Retinal pigment epithelial cell (primary cell): ENCODE measurements at places on chromosomes 2 and 18.

GRCh38 chr2:20693317-20693716, 26.4 kb downstream of the GDF7 start:
- no peak for DNase-seq

GRCh38 chr18:73881396-73881917, 266.2 kb downstream of the FBXO15 start:
- no peak for DNase-seq

GRCh38 chr2:104690255-104690984, 163.5 kb upstream of the POU3F3 start:
- DNase-seq, result no peak

DNA sequence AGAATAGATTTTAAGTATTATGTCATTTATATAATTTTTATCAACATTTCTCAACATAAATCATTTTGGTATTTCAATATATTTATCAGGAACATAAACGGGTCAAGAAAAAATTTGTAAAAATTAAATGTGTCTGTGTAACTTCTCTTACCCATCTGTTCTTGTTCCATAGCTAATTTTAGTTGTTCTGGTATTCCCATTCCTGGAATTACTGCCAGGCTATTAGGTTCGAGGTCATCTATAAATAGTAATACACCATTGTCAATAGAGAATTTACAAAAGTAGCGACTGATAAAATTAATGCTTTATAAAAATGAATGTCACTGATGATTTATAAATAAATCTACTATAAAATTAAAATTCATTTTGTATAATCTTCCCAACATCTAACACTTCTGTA, 21.5 kb downstream of the SFT2D3 start:
- no peak for DNase-seq
